ENCODE measurements at places on chromosomes 6 and 20. TPM values are rescaled to one million over a fixed set of nuclear protein-coding genes. Genes with fewer than 3 reads are reported as not detected.
A peak's percentile ranks its signal among the peaks of the same experiment; 100 is the strongest.

GRCh38 chr20:35474303-35474871 is 19.0 kb downstream of the CEP250 start:
- DNase-seq = no peak

DNA sequence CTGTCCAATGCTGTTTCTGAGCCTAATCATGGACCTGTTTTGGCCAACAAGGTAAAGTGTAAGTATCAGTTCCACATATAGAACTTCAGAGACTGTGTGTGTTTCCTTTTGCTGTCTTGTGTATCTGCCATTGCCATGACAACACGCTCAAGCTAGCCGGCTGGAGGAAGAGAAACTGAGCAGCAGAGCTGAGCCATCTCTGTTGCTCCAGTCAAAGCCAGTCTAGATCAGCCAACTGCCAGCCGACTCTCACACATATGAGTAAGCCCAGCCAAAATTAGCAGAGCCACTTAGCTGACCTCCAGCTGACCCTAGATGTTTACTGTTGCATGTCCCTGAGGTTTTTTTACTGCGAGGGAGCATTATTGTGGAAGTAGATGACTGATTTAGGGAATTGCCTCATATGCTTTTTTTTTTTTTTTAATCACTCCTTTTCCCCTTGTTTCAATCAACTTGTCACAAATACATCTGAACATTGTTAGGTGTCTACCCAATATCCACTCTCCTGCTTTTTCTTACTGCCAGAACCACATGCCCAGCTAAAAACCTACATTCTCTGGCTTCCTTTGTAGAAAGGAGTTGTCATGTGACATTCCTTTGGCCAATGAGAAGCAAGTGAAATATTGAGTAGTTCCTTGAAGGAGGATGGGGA is 304.3 kb upstream of the SUPT3H start:
- no peak for DNase-seq

DNA sequence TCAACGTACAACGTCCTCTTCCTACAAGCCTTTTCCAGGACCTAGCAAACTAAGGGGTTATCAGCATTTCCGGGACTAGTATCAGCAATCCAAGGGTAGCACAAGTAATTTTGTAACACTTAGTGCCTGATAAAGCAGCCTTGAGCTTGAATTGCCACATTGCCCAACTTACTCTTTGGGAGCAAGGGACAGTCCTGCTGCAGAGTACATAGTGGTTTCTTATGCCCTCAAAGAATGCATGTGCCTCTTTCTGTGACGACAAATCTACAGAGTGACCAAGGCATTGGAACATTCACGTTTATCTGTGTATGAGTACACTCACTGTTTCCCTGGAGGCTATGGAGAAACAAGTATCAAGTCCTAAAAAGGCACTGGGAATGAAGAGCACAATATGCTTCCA is 3.2 kb upstream of the ID4 start:
- no peak for DNase-seq

DNA sequence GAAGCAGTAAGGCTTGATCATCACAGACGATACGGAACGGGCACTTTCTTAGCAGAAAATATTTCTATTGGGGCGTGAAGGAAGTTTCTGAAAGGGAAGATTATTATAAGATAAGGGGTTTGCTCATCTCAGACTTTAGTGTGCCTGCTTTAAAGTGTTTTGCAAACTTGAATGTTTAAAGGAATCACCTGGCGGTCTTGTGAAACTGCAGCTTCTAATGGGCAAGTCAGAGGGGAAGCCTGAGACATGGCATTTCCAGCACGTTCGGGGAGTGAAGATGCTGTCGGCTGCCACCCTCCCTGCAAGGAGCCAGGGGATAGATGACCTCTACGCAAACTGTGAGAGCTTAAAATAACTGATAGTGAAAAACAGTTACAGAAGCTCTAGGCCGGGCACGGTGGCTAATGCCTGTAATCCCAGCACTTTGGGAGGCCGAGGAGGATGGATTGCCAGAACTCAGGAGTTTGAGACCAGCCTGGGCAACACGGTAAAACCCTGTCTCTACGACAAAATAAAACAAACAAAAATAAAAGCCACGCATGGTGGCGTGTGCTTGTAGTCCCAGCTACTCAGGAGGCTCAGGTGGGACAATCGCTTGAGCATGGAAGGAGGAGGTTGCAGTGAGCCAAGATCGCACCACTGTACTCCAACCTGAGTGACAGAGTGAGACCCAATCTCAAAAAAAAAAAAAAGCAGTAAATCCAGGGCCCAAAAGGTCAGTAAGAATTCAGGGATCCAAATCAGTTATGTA is 2.3 kb upstream of the KIF16B start:
- no peak for DNase-seq

DNA sequence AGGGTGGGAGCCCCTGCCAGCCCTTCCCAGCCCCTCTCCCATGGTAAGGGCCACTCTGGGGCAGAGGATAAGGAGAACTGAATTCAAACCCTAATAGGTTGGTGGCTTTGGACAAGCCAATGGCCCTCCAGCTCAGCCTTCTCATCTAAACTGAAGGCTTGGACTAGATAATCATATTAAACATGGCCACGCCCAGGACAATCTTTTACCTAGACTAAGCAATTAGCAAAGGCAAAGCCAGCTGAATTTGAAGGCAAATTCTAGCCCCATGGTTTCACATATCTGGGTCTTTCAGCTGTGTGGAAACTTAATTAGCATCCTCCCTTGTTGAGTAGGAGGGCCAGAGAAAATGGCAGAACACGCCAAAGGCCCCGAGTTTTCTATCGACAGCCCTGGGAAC is 10.7 kb downstream of the SLC22A23 start:
- no peak for DNase-seq

GRCh38 chr6:26092443-26092842 is 5.2 kb downstream of the HFE start:
- DNase-seq = no peak

GRCh38 chr6:145621776-145622175 is 113.5 kb downstream of the EPM2A start:
- no peak for DNase-seq

GRCh38 chr6:38871741-38872568 is 156.8 kb downstream of the DNAH8 start:
- DNase-seq = peak; percentile 54

GRCh38 chr6:148265054-148265453 is 77.6 kb upstream of the SASH1 start:
- no peak for DNase-seq

DNA sequence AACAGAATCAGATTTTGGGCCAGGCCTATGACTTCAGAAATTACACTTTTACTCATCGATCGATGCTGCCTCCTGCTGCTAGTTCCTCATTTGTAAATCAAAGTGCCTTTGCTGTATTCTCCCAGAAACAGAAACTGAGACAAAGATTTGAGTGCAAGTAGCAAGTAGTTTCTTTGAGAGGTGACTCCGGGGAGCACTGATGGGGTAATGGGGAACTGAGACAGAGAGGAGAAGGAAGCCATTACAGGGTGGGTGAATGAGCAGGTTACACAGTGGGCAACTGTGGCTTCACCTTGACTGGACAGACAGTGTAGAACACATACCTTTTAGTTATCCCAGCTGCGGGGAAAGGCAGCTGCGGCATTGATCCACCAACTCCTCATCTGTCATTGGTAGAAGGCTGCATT is 9.7 kb upstream of the CD40 start:
- DNase-seq = no peak

- no peak for DNase-seq
These were observed 559 bp downstream of the APMAP start for GRCh38 chr20:24991897-24992486.

DNA sequence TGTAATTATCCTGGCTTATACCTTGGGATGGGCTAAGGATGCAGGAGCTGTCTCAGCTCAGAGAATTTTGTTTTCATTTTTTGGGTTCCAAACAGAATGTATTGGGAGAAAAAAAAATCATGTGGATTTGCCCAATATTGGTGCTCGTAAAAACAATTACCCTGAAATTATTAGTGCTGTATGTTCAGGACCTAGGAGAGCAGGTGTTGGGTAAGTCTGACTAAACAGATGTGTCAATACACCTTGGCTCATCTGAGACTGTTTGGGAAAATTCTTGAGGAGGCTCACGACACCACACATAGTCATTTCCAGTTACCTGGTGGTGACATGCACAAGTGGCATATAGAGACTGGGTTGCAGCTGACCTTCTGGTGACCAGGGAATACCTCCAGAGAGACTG is 802.1 kb upstream of the FLRT3 start:
- no peak for DNase-seq

GRCh38 chr20:15061061-15061430 is 723.6 kb upstream of the FLRT3 start:
- DNase-seq = no peak

Gene GRIK2
- total RNA-seq = 6.3 TPM

Gene ELOVL2
- total RNA-seq = 6.0 TPM

Gene PAX1
- total RNA-seq = 3.3 TPM

Gene EXOC2
- 24.4 TPM for total RNA-seq

Gene KCNS1
- total RNA-seq = 0.07 TPM

Gene LIN28B
- total RNA-seq = 38.8 TPM
